ENCODE measurements at places on chromosomes 6 and 20. TPM values are rescaled to one million over a fixed set of nuclear protein-coding genes. Genes with fewer than 3 reads are reported as not detected.

Gene VWA7
- 0.94 TPM for total RNA-seq

Gene CCM2L
- 11.7 TPM for total RNA-seq

Gene ATP9A
- 42.8 TPM for total RNA-seq

Gene SMLR1
- total RNA-seq, result not detected

Data from sciatic nerve (tissue), 2 donors.